ENCODE measurements at places on chromosomes 11 and 22. TPM values are rescaled to one million over a fixed set of nuclear protein-coding genes. Genes with fewer than 3 reads are reported as not detected.

The MS4A6E gene
- polyA plus RNA-seq: not detected

The TMPRSS13 gene
- polyA plus RNA-seq: 0.66 TPM

- no peak for DNase-seq
Measured at GRCh38 chr11:11973361-11973800, 35.0 kb downstream of the DKK3 start.

GRCh38 chr22:33248948-33249347, 190.8 kb upstream of the SYN3 start:
- DNase-seq: no peak

- DNase-seq: no peak
Measured at GRCh38 chr11:69364921-69365320, 71.0 kb downstream of the MYEOV start.

DNA sequence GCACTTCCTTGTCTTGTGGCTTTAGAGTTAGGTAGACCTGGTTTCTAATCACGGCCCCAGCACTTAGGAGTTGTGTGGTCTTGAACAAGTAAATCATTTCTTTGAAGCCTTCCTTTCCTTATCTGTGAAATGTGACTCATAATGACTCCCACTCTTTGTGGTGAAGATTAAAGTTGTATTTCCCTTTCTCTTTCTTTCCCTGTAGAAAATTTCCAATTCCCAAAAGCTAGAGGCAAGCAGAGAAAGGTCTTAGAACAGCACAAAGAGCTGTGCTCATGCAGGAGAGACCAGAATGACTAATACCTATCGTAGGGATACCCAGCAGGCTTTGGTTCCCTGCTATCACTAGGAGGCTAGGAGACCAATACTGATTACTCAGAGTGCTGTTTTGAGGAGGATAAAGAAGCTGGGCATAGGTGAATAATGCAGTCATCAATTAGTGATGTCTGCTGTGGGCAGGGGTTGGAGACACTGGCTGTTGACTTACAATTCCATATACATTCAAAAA, 270.7 kb upstream of the SYN3 start:
- no peak for DNase-seq

DNA sequence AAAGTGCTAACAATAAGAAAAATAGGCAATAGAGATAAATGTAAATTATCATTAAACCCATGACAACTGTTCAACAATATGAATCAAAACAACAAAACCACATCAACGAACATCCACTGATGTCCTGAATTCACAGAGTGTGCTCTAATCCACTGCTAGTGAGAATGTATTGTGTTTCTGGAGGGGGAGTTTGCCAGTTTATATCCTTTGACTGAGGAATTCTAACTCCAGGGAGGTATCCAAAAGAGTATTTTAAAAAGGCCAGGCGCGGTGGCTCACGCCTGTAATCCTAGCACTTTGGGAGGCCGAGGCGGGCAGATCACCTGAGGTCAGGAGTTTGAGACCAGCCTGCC, 1.7 kb upstream of the WEE1 start:
- no peak for DNase-seq

DNA sequence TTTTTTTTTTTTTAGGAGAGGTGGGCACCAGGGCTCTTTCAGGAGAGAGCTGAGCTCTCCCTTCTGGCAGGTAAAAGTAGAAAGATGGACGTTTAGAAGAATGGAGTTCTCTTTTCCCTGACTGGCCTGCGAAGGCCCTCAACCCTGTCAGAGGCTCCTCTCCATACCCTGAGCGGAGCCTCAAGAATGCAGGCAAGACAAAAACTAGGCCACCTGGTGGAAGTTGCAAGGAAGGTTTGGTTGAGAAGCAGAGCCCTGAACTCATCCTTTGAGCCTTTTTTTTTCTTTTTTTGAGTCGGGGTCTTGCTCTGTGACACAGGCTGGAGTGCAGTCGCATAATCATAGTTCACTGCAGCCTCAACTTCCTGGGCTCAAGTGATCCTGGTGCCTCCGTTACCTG, 1.4 kb downstream of the OTOG start:
- no peak for DNase-seq

DNA sequence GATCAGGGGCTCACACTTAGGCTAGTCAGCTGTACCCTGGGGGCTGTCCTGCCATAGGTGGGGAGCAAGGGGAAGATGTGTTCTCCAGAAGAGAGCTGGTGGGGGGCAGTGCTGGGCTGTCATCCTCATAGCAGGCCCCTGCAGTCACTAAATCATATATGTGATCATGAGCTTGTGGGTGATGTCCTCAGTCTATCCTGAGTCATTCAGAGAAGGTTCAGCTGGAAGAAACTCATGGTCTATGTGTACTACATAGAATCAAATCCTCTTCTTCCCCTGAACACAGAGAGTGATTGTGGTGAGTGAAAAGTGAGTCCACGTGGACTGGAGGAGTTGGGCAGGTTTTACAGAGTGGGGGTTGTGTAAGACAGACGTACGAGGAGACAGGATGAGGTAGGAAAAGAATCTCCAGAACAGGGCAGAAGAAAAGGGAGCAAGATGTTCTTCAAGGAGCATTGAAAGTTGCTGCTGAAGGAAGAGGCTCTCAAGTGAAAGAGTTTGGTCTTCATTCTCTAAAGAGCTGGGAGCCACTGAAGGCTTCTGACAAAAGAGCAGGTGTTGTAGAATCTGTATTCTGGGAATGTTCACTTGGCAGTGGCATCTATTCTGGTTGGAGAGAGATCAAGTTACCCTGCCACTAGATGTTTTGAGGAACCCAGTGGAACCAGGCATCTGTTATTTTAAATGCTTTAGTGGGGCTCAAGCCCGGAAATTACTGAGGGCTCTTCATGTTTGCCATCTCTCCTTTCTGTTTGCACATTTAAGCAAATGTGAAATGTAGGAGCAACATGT, 68.9 kb downstream of the C22orf31 start:
- DNase-seq: no peak

GRCh38 chr11:48108231-48109045, 108.2 kb upstream of the OR4B1 start:
- no peak for DNase-seq

The DCHS1 gene
- polyA plus RNA-seq: 30.3 TPM

The TRIM29 gene
- 0.90 TPM for polyA plus RNA-seq

- no peak for DNase-seq
Measured at GRCh38 chr11:116823031-116823843, at the start of gene APOA4. APOA4 (minus strand) TSS chr11:116823304; CDS start chr11:116823191, 113 bp downstream.

The GRM5 gene
- polyA plus RNA-seq: 0.16 TPM

The LAYN gene
- 7.7 TPM for polyA plus RNA-seq

GRCh38 chr11:101100601-101101000, 29.0 kb downstream of the PGR start:
- no peak for DNase-seq

GRCh38 chr11:36818410-36818809, 220.4 kb upstream of the RAG2 start:
- no peak for DNase-seq

GRCh38 chr11:12465332-12465731, 88.0 kb downstream of the PARVA start:
- no peak for DNase-seq

DNA sequence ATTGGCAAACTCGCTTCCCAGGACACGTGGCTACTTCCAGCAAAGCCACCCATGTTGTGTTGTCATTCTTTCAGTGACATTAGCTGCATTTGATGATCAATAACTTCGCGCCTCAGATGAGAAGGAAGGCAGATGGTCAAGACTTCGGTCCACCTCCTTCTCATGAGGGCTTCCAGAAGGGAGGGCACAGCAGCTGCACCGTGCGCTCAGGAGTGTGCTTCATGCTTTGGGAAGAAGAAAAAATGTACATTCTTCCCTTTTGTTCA, 25.3 kb downstream of the IGLL5 start:
- no peak for DNase-seq

DNA sequence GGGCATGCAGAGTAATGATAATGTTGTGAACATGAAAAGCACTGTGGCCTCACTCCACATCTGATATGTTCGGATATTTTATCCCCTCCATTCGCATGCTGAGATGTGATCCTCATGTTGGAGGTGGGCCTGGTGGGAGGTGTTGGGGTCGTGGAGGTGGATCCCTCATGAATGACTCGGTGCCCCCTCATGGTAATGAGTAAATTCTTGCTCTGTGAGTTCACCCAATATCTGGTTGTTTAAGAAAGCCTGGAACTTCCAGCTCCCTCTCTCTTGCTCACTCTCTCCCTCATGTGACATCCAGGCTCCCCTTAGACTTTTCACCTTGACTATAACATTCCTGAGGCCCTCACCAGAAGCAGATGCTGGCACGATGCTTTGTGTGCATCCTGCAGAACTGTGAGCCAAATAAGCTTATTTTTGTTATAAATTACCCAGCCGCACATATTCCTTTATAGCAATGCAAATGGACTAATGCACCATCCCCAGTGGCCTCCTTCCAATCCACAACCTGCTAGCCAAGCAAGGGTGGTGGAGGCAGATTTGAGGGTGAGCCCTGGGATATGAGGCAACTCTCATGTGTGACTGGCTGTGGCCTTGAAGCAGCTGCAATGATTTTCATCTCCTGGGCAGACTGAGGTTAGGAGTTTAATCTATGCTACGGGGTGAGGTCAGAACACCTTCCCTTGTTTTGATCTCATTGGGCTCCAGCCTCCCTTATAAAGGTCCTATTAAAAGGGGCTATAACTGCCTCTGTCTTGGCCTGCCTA, 276.5 kb downstream of the ETS1 start:
- DNase-seq: no peak

- DNase-seq: no peak
Measured at GRCh38 chr11:64866173-64866491, 12.3 kb downstream of the EHD1 start.

- no peak for DNase-seq
Measured at GRCh38 chr11:17219016-17219415, 11.2 kb upstream of the PIK3C2A start.

GRCh38 chr11:77071671-77072605, 5.2 kb downstream of the CAPN5 start:
- no peak for DNase-seq

DNA sequence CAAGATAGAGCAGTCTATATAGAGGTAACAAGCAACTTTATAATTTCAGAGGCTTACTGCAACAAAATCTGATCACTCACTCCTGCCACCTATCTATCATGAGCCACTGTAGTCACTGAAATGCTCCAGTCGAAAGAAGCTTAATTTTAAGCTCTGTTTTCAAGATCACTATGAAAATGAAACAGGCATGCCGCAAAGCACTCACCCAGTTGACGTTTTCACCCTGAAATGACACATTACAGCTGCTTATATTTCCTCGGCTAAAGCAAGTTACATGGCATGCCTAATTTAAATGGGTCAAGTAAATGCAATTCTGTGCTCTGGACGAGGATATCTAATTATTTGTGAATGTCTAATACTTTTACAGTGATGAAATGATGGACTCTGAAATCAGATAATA, 616.3 kb downstream of the FAM181B start:
- DNase-seq: no peak

The MRPL16 gene
- polyA plus RNA-seq: 61.2 TPM

GRCh38 chr11:131242476-131243000, 127.9 kb upstream of the NTM start:
- DNase-seq: no peak

- DNase-seq: no peak
Measured at GRCh38 chr11:127275774-127276173, 275.2 kb upstream of the KIRREL3 start.

GRCh38 chr11:69039501-69039900, 9.2 kb upstream of the TPCN2 start:
- no peak for DNase-seq

GRCh38 chr11:27524155-27524554, 17.6 kb upstream of the LIN7C start:
- no peak for DNase-seq

GRCh38 chr11:1293619-1294015, 15.8 kb downstream of the TOLLIP start:
- no peak for DNase-seq

- DNase-seq: no peak
Measured at GRCh38 chr11:122659676-122660554, 4.4 kb downstream of the UBASH3B start.

The NLRP14 gene
- polyA plus RNA-seq: 0.73 TPM

The IGSF9B gene
- 10.2 TPM for polyA plus RNA-seq

The CSKMT gene
- polyA plus RNA-seq: 4.4 TPM

DNA sequence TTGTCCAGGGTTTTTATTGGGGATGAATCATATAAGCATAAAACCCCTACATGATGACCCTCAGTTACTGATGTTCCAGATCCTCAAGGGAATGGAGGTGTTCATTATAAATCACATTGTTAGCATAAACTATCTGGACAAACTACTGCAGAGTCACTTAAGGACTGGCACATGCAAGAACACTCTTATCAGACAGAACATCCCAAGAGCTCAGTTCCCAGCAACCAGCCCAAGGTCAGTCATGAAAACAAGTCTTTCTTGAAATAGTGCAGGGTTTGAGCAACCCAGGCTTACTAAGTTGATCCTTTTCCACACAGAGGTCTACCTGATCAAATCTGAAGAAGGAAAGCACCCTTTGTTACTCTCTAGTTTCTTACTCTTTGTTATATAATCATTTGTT, 13.5 kb upstream of the PTS start:
- no peak for DNase-seq

- DNase-seq: no peak
Measured at GRCh38 chr11:128048121-128048520, 539.2 kb downstream of the ETS1 start.

The NFAM1 gene
- 0.91 TPM for polyA plus RNA-seq

- no peak for DNase-seq
Measured at GRCh38 chr11:110712659-110713448, 617 bp upstream of the ARHGAP20 start.

The GSTT2B gene
- polyA plus RNA-seq: 16.8 TPM

- no peak for DNase-seq
Measured at GRCh38 chr11:134480136-134480712, 68.2 kb upstream of the B3GAT1 start.

The CCDC116 gene
- polyA plus RNA-seq: 0.26 TPM

- DNase-seq: no peak
Measured at GRCh38 chr11:121909596-121909995, 206.4 kb downstream of the BLID start.

The NXPE1 gene
- 0.09 TPM for polyA plus RNA-seq

The GAL gene
- polyA plus RNA-seq: 0.20 TPM

GRCh38 chr11:65492637-65493366, 6.0 kb upstream of the MALAT1 start:
- DNase-seq: no peak

The CEP126 gene
- polyA plus RNA-seq: 5.0 TPM

DNA sequence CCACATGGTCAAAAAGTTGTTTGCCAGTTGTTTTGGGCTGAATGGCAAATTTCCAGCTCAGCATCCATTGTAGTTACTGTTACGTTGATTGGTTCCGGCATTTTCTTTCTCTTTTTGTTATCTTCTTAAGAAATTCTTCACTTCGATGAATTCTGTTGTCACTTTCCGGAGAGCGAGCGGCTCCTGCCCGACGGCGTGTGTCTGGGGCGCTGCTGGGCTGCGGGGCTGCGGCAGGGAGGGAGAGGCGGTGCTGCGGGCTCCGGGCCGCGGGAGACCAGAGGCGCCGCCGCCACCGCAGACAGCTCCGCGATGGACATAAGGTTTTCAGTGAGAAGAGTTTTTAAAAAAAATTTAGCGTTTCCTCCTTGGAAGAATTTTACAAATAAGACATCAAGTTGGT, 117.4 kb downstream of the RRM1 start:
- DNase-seq: no peak

The RNF26 gene
- 34.5 TPM for polyA plus RNA-seq

The SLC17A6 gene
- not detected for polyA plus RNA-seq

All from left renal pelvis (tissue), 4 donors.